Stomach (tissue), 19 donors: ENCODE measurements at places on chromosomes 1 and 21.

DNA sequence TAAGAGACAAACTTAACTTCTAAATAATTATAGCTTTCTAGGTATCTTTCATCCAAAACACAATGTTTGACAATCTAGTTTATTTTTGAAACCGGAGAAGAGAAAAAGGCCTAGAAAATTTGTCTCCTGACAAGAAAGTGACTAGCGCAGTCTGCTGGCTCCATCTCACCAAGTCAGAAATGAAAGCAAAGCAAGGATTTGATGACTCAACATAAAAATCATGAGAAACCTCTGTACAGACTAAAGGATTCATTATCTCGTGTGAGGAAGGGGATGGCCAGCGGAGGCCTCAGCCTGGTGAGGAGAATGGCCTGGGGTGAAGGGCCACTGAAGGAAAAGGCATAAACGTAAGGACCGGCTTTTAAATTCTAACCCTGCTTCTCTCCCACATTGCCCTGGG, 20.0 kb upstream of the TSNAX start:
- DNase-seq = no peak

DNA sequence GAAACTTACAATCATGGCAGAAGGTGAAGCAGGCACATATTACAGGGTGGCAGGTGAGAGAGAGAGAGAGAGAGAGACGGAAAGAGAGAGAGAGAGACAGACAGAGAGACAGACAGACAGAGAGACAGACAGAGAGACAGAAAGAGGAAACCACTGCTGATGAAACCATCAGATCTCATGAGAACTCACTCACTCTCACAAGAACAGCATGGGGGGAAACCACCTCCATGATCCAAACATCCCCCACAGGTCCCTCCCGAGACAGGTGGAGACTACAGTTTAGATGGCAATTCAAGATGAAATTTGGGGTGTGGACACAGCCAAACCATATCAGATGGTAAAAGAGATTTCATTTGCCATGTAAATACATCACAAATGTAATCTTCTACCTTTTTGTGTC, 708.1 kb downstream of the MRPL39 start:
- no peak for DNase-seq

GRCh38 chr1:83715550-83715949, 283.4 kb downstream of the TTLL7 start:
- no peak for DNase-seq

- peak; percentile 67 for DNase-seq
Observed at GRCh38 chr1:92784021-92784638, 778 bp downstream of the EVI5 start.

- DNase-seq = no peak
Observed at GRCh38 chr1:27589441-27589840, 14.5 kb downstream of the AHDC1 start.

- DNase-seq = no peak
Observed at GRCh38 chr1:18343581-18343980, 137.1 kb upstream of the KLHDC7A start.

GRCh38 chr1:35567947-35568558, 5.1 kb upstream of the TFAP2E start:
- DNase-seq = no peak

DNA sequence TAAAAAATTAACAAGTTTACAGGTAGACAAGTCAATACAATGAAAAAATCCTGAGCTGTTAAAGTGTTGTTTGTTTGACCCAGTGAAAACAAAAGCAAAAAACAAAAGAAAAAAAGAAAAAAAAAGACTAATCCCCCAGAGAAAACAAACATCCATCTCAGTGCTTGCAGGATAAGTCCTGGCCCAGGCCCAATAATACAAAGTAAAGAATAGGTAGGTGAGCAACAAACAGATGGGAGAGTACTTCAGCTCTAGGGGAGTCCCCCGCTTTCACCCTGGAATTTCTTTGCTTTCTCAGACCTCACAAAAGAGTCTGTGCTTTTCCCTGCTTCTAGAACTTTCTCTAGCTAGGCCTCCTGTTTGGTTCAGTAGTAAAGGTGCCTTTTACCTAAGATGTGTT, 70.3 kb downstream of the ABCA4 start:
- peak; percentile 52 for DNase-seq

GRCh38 chr1:87394982-87395381, 66.3 kb downstream of the LMO4 start:
- DNase-seq = no peak

GRCh38 chr1:109928591-109929111, 18.0 kb downstream of the CSF1 start:
- peak; percentile 58 for DNase-seq

GRCh38 chr21:15363921-15364320, 299.1 kb upstream of the NRIP1 start:
- DNase-seq = no peak

DNA sequence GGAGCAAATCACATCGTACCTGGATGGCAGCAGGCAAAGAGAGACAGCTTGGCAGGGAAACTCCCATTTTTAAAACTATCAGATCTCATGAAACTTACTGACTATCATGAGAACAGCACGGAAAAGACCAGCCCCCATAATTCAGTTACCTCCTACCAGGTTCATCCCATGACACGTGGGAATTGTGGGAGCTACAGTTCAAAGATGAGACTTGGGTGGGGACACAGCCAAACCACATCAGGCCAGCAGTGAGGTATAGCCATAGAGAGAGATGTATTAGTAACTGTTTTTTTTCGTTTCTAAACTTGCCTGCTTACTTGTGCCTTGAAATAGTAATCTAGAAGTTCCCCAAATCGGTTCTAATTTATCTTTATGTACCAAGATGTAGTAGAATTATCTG, 48.9 kb downstream of the AK4 start:
- no peak for DNase-seq

GRCh38 chr1:192700834-192701271, 64.9 kb downstream of the RGS13 start:
- peak; percentile 27 for DNase-seq

GRCh38 chr1:60390593-60391282, 317.2 kb upstream of the C1orf87 start:
- no peak for DNase-seq

GRCh38 chr1:175839779-175840669, 96.6 kb upstream of the TNR start:
- DNase-seq = peak; percentile 13

- DNase-seq = no peak
Observed at GRCh38 chr1:209926045-209926444, 12.0 kb upstream of the SYT14 start.

DNA sequence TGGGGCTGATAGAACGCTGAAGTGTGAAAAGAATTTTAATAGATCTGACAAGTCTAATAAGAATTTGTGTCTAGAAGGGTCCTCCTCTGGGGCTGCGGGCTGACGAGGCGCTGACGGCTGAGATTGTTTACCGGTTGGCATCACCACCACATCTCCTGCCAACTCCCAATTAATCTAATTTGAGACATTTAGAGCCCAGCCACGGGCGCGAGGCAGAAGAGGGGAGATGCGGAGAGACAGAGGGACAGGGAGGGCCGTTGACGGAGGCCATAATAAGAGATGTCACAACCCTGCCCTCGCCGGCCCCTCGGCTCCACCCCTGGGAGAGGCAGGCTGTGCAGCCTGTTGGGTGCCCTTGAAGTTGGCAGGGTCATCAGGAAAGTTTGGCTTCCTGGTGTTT, 109.3 kb downstream of the PAX7 start:
- DNase-seq = no peak

- no peak for DNase-seq
Observed at GRCh38 chr1:68047659-68048026, 2.8 kb downstream of the DIRAS3 start.

DNA sequence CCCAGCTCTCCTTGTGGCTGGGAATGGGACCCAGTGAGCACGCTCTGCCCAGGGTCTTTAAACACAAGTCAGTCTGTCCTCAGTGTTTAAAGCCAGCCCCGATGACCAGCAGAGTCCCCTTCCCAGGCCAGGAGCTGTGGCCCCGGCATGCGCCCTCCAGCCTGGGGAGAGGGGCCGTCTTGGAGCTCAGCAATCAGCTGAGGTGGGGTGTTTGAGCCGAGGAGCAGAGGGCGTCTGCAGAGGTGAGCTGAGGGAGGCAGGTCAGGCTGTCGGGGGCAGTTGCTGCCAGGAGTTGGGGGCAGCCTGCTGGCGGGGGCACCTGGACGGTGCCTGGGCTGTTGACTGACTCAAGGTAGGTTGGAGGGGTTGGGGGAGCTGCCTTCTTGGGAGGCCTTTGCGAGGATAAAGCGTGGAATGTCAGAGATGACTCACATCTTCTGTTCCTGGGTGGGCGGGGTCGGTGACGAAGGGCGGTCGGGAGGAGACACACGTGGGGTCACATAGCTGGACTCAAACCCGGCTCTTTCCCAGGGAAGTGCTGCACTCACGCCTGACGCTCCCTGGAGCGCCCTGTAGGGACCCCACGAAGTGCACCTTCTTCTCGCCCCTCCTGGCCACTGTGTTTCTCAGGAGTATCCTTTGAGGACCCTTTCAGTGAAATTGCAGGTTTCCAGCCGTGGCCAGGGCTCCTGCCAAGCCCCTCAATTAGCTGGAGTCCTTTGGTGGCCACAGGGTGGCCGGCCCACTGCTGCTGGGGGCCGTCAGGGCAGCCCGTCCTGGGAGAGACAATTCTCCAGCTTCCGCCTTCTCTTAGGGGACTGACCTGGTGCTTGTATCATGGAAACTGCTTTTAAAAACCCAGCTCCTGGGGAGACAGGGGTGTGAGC, 86.2 kb downstream of the SIK1 start:
- DNase-seq = peak; percentile 83

GRCh38 chr1:150876119-150876454, 312 bp downstream of the ARNT start:
- peak; percentile 88 for DNase-seq

GRCh38 chr1:77036560-77036959, 169.3 kb downstream of the ST6GALNAC5 start:
- peak; percentile 34 for DNase-seq

GRCh38 chr1:119489201-119489600, 17.8 kb upstream of the HSD3B1 start:
- no peak for DNase-seq

- DNase-seq = no peak
Observed at GRCh38 chr21:18118566-18118965, 126.1 kb upstream of the CHODL start.

GRCh38 chr21:15219039-15219438, 154.2 kb upstream of the NRIP1 start:
- DNase-seq = no peak

DNA sequence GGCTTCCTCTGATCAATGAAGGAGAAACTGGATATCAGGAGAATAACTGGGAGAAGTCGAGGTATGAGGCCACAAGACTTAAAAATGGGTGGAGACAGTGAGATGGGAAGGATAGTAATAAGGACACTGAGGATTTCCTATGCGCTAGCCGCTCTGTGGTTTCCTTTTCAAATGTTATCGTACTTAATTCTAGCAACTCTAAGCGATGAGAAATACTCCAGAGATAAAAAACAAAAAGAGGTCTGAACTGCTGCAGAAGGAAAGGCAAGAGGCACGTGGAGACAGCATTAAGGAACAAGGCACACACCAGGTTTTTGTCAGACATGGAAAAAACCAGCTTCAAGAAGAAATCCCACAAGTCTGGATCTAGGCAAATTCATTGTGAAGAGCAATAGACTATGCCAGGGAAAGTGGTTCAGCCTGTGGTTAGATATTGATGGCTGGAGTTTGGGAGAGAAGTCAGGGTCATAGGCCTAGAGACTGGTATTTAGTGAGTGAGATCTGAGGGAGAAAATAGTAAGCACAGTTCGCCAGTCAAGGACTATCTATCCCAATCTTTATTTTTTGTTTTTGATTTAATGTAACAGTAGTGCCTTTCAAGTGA, 5.3 kb downstream of the CLCA2 start:
- DNase-seq = no peak

- DNase-seq = no peak
Observed at GRCh38 chr1:109969907-109970306, 14.7 kb upstream of the AHCYL1 start.

- DNase-seq = no peak
Observed at GRCh38 chr1:185973645-185974044, 239.5 kb downstream of the HMCN1 start.

DNA sequence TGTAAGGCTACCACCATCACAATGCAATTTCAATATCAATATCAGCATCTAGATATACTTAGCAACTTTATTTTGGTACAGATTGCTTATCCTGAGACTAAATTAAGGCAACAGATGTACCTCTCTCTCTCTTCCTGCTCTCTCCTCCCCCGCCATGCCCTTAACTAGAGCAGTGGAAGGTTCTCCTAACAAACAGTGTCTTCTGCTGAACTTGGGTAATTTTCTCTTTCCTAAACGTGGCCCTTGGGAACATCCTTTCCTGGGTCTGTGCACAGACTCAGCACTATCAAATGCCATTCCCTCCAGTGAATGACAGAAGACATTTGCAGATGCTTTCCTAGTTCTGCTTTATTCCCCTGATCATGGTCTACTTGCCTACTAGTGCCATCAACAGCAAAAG, 85.6 kb upstream of the TTC39A start:
- DNase-seq = no peak

DNA sequence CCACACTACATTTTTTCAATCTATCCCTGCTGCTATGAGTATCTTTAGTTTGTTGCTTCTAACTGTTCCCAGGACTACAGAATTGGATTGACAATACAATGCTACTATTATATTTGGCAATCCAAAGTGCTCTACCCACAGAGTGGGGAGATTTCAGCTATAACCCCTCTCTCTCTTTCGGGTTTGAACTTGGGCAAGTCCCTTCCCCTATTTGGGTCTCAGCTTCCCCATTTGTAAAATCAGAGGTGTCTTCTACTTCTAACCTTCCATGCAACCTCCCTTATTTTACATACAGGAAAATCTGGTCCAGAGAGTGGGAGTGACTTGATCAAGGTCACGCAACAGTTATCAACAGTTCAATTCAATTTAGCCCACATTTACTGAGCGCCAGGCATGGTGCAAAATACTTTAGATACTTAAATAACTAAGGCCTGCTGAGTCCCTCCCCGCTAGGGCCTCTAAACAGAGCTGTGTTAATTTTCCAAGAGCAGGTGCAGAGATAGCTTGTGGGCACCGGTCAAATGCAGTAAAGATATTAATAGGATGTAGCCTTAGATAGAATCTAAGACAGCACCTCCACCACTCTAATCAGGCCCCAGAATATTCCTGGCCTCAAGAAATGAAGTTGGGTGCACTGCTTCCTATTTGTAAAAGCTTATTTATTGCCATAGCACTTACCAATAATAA, 9.4 kb upstream of the GPX7 start:
- DNase-seq = no peak

DNA sequence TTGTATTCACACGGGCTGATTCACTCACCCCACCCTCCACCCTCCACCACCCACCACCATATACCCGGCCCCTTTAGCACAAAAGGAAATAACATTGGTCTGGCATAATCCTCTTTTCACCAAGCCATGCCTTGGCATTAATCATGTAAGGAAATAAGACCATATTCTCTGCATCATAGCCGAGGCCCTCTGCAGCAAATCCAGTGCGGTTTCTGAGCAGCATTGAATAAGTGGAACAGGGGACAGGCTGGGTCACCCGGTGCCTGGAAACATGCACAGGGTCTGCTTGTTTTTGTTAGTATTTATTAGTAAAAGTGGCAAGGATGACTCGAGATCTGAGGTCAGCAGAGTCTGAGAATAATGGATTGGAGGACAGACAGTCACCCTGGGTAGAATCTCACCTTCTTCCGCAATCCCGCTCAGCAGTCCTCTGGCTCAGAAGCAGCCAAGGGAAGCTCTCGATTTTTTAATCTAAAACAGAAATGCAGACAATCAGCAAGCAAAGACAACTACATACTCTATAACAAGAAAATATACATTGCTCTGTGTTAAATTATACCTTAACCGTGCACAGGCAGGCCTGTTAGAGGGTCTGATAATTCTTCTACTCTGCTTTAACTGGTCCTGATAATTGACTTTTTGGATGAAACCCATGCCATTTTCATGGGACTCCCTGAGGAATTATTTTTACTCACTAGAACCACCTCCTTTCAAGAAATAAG, 52.4 kb upstream of the CDC42BPA start:
- DNase-seq = no peak
